GOT3 (cell line): ENCODE measurements at places on chromosomes 2 and 18.

DNA sequence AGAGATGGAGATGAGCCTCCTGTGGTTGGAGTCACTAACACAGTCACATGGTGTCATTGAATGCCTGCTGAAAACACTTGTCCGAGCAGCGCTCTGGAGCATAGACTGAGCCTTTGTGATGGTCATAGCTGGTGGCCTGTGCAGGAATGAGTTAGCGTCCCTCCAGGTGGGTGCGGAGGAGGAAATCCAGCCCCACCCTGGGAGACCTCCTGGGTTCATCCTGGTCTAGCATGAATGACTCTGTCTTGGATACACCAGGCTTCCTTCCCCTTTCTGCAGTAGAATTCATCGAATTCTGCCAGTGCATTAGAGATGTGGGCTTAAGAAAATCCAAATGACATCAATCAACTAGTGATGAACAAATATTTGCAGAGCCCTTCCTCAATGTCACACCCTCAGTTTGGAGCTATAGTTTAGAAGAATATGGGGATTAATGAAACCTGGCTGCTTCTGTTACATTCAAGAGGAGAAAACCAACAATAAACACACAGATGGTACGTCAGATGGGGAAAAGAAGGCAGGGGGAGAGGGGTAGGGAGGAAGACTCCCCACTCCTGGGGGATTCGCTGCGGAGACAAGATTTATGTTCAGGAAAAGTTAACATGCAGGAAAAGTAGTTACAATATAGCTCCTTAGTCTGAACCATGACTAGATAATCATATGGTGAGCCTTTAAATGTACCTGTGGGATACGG is 136.7 kb downstream of the DDX1 start:
- no peak for DNase-seq

DNA sequence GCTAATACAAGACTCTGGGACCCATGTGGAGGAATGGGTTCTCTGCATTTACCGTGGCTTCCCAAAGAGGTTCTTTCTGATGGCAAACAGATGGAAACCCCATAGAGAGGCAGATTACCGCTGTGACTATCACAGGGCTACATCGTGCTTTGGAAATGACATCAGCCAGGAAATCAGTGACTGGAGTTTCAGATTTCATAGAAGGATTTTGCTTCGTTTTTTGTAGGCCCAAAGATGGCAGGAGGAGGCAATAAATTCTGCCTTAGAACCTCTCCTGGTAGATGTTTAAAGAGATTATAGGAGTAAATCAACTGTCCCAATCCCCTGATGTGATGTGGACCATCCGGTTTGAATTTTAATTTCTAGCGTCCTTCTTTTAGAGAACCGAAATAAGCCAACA is 214.1 kb downstream of the AGPS start:
- DNase-seq: no peak

GRCh38 chr2:230412846-230413245 is 3.2 kb upstream of the SP100 start:
- DNase-seq: no peak

DNA sequence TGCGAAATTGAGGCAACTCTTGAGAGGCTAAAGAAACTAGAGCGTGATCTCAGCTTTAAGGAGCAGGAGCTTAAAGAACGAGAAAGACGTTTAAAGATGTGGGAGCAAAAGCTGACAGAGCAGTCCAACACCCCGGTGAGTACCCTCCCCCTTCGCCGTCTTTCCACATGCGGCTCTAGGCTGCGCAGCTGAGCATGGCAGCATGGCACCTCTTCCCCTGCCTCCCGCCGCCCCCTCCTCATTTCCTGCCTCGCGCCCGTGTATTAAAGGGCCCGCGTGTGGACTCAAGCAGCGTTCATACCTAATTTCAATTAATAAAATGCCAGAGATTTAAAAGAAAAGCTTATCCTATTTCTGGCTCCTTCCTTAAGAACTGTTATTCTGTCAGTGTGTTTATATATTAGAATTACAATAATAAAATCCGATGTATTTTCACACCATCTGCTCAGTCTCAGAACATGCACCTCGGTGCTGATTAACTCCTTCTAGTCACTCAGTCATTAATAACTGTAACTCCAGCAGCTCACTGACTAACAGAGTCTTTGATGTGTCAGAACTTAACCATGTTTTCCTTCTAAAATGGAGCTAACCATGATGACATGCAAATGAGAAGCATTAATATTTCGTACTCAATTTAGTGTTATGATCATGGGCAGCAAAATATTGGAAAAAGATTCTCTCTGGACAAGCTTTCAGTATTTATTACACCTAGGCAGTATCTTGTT is 137.4 kb upstream of the CDCA7 start:
- no peak for DNase-seq

DNA sequence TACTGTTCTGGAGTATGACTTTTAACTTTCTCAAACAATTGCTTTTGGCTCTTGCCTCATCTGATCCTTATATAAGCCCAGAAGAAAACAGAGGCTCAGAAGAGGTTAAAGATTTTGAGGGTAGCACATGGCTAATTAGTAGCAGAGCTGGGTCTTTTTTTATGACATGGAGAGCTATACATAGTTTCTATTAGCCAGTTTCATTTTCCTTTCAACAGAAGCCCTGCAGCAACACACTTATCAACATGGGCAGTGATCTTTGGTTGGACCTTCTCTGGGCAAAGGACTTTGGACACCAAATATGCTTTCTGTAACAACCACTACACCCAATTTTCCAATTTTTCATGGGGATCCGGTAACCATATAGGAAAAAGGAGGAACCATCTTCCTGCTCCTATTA is 64.9 kb downstream of the NCKAP5 start:
- no peak for DNase-seq

GRCh38 chr2:2805263-2805662 is 474.2 kb upstream of the MYT1L start:
- no peak for DNase-seq

DNA sequence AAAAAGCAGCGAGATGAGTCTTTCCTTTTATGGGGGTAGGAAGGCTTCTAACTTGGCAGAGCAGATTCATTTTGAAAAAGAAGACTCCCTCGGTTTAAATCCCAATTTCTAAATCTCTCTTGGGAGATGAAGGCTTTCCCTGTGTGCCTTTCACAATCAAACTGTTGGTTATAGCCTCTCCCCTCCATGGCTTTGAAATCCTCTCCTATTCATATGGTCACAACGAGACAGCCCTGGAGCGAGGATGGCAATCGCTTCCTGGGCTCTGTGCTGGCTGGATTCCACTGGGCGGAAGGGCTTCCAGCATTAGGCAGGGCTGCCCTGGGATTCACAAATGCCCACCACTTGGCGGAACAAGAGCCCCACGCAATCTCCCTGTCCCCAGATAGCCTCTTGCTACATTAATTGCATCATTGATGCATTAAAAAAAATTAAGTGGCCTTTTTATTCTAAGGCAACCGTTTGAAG is 1.6 kb downstream of the CAVIN2 start:
- no peak for DNase-seq

DNA sequence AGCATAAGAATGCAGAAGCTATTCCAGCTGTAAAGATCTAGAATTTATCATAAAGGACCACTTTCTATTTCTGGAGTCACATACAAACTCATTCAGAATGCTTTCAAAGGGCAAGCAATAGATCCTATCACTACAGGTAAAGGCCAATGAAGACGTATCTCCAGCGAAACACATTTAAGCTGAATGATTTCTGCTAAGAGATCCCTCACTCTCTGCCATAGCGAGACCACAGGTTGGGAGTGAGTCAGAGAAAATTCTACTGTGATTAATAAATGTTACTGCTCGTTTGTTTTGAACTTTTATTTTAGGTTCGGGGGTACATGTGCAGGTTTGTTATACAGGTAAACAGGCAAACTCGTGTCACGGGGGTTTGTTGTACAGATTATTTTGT is 72.5 kb upstream of the NFU1 start:
- no peak for DNase-seq

- no peak for DNase-seq
Measured at GRCh38 chr18:61738488-61738887, 154.3 kb downstream of the RNF152 start.

DNA sequence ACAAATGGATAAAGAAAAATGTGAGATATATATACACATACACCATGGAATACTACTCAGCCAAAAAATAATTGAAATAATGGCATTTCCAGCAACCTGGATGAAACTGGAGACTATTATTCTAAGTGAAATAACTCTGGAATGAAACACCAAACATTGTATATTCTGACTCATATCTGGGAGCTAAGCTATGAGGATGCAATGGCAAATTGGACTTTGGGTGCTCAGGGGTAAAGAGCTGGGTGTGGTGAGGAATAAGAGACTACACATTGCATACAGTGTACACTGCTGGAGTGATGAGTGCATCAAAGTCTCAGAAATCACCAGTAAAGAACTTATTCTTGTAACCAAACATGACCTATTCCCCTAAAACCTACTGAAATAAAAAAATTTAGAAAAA is 636.0 kb upstream of the LRATD1 start:
- DNase-seq: no peak

GRCh38 chr2:601387-601698 is 75.9 kb downstream of the TMEM18 start:
- DNase-seq: no peak

DNA sequence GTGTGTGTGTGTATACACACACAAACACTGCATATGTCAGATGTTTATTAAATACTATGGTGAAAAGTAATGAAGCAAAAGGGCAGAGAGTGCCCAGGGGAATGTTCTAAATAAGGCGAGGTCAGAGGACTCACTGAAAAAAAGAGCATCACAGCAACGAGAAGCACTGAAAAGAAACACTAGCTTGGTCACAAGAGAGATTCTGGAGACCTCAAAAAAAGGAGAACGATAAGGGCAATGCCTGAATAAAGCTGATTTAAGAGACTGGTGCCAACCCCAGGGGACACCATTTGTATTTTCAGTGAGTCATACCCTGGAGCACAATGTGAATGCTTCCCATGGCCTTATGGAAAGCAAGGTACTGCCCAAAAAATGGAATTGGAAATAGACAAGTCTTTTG is 14.5 kb downstream of the SLC40A1 start:
- DNase-seq: peak; percentile 4
